NCI-H226 (cell line): ENCODE measurements at places on chromosomes 11 and 22.

GRCh38 chr11:81059356-81059755, 1618.5 kb upstream of the TENM4 start:
- DNase-seq, result no peak

DNA sequence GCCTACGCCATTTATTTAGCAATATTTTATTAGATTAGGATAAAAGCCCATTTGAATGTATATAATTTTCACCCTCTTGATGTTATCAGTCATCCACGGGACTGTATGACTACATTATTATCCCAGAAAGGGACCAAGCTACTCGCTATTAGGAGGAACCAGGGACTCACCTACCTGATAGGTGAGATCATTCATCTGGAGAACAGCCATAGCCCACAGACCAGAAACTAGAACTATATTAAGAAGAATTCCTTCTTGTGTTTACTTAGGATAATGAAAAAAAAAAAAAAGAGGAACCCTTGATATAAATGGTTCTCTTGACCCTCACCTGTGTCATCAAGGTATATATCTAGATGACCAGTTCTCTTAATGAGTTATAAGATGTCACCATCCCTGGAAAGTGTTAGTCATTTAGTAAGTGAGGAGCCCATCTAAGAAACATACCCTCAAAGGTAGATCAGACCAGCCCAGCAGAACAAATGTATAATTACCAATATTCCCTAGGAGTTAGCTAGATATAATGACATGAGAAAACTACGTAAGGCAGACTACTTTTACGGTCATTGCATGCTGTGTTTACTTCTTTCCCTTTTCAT, 8.0 kb downstream of the SIK3 start:
- DNase-seq, result peak; percentile 50

DNA sequence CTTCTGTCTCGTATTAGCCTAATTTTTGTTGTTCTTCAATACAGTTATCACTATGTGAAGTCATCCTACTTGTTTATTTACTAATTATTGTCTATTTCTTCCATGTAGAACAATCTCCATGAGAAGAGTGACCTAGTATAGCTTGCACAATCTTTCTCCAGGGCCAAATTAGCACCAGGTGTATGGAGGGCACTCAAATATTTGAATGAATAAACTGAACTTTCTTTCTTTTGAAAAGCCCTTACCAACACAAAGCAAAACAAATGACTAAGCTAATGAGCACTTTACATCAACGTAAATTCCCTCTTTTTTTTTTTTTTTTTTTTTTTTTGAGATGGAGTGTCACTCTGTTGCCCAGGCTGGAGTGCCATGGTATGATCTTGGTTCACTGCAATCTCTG, 34.2 kb downstream of the ABTB2 start:
- DNase-seq, result no peak

- DNase-seq, result no peak
These were observed 62.0 kb upstream of the RASD2 start for GRCh38 chr22:35478633-35479107.

DNA sequence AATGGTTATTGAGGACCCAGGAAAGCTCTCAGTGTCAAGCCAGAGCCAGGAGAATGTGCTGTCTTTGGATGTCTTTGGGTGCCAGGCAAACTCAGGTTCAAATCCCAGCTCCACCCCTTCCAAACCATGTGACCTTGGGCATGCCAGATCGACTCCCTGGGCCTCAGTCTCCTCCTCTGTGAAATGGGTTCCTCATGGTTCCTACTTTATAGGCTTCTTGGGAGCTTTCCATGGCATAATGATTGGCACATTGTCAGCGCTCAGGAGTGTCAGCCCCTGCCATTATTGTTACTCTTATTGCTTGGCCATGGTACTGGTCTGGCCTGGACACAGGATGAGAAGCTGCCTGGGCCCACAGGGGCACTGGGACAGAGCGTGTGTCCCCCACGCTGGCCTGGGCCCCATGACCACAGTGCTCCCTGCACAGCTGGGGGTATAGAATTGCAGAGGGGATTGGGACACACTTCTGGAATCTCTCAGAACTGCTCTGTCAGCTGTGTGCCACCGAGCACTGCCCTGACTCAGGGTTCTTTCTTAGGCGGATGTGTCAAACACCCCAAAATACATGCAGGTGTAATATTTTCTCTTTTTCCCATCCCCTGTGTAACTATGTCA, 37.6 kb upstream of the CRYBB3 start:
- DNase-seq, result no peak

- no peak for DNase-seq
These were observed 18.3 kb upstream of the SHISAL1 start for GRCh38 chr22:44330744-44331660.

DNA sequence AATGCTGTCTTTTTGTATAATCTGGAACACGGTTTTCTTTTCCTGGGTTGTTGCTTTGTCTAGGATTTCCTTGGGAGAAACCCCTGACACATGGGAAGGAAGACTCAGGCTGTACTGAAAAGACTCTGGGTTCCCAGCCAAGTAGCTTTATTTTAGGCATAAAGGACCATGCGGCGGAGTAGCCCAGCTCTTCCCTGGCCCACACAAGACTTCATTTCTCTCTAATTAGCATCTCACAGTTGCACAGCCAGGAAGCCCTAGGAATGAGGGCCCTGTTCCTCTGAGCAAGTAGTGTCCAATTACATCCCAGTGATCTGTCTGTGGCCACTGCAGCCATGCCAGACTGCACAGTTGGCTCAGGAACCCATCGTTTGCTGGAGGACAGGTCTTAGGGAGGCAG, 319.5 kb downstream of the TENM4 start:
- DNase-seq, result no peak

- no peak for DNase-seq
These were observed 7.9 kb downstream of the CTR9 start for GRCh38 chr11:10758957-10759356.

- peak; percentile 9 for DNase-seq
These were observed 39.7 kb upstream of the MMP12 start for GRCh38 chr11:102914238-102915043.

DNA sequence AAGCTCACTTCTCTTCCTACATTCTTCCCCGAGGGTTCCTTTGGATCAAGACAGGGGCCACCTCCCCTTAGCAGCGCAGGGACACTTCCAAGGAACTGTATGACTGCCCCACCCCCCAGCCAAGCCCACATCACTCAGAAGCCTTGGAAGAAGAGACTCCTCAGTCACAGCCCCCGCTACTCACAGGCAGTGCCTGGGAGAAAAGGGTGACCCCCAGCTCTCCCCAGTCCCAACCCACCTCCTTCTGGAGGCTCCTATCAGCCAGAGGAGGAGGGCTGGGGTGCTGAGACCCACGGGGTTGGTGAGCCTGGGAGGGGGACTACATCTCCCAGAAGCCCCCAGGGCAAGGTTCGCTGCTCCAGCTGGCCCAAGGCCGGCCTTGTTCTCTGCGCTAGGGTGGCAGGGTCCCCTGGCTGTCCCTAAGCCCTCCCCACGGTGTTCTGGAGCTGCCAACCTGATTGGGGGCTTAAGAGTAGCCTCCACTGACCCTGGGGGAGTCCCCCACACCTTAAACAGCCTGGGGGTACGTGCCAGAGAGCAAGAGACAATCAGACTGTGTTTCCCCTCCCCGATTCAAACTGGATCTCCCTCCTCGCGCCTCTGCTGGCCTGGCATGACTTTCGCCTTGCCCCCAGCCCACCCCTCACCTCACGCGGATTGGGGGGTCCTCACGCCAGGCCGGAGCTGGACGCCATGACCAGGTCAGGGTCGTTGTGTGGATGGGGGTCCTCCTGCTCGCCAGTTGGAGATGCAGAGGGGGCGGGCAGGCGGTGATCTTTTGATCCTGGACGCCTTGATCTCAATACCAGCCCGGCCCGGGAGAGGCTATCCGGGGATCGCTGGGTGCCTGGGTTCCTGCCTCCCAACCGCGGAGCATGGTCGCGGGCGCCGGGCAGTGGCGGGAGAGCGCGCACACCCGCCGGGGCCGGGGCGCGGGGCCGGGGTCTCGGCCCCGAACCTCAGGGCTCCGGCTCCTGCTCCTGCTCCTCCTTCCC, 838 bp downstream of the BCL9L start:
- DNase-seq, result no peak

DNA sequence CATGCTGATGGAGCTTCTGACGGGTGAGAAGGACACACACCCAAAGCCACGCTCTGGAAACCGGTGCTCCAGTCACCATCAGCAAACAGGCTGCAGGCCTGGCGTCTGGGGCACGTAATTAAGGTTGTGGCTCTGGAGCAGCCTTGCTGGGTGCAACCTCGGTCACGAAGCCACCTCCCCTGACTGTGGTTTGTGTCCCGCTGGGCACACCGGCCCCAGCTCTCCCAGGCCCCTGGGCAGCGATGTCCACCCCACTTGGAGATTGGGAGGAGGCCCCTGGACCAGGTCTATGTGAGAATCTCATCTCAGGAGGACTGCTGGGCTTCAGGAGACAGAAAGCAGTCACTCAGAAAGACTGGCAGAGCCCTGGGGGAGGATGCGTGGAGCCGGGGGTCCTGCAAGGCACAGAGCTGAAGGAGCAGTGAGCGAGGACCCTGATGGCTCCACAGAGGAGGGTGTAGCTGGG, 631.6 kb downstream of the BRD1 start:
- no peak for DNase-seq

DNA sequence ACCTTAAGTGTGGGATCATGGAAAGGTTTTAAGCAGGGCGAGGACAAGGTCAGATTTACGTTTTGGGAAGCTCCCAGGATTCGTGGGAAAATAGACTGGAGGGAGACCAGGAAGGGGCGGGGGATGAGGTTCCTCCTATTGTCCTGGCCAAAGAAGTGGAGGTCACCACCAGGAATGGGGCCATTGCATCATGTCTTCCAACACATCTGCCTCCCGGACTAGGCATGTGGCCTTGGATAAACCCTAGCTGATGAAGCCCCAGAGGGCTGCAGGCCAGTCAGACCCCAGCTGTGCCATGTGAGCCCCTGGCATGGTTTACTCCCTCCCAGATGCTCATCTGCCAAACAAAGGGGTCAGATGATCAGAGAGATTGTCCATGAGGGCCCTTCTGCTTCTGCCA, 11.5 kb upstream of the YWHAH start:
- DNase-seq, result no peak

- DNase-seq, result no peak
These were observed 14.9 kb downstream of the KBTBD3 start for GRCh38 chr11:106061954-106062949.

GRCh38 chr11:32280339-32280738, 155.0 kb downstream of the WT1 start:
- no peak for DNase-seq

DNA sequence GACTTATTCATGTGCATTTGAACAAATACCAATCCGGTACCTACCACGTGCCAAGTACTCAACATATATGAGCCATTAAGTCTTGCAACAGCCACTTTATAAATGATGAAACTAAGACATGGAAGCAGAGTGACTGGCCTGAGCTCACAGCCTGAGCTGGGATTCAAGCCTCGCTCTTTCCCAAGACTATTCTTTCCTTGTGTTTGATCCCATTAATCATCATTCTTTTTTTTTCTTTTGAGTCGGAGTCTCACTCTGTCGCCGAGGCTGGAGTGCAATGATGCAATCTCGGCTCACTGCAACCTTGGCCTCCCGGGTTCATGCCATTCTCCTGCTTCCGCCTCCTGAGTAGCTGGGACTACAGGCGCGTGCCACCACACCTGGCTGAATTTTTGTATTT, 119.3 kb downstream of the ABTB2 start:
- DNase-seq, result peak; percentile 69

GRCh38 chr11:78284260-78284659, 95.5 kb downstream of the USP35 start:
- DNase-seq, result no peak

GRCh38 chr22:48691431-48691851, 1136.2 kb downstream of the BRD1 start:
- no peak for DNase-seq

DNA sequence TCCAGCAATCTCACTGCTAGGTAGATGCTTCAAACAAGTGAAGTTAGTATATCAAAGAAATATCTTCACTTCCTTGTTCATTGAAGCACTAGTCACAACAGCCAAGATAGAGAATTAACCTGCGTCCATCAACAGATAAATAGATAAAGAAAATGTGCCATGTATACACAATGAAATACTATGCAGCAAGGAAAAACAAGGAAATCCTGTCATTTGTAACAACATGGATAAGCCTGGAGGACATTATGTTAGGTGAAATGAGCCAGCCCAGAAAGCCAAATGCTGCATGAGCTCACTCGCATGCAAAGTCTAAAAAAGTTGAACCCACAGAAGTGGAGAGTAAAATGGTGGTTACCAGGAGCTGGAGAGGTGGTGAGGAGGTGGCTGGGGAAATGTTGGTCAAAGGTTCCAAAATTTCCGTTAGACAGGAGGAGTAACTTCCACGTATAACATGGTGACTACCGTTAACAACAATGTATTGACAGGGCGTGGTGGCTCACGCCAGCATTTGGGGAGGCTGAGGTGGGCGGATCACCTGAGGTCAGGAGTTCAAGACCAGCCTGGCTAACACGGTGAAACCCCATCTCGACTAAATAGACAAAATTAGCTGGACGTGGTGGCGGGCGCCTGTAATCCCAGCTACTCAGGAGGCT, 23.6 kb upstream of the CARS1 start:
- peak; percentile 26 for DNase-seq

- no peak for DNase-seq
These were observed 264.9 kb downstream of the BRD1 start for GRCh38 chr22:49562685-49563249.

- no peak for DNase-seq
These were observed 3.3 kb downstream of the RPLP2 start for GRCh38 chr11:813072-813455.

DNA sequence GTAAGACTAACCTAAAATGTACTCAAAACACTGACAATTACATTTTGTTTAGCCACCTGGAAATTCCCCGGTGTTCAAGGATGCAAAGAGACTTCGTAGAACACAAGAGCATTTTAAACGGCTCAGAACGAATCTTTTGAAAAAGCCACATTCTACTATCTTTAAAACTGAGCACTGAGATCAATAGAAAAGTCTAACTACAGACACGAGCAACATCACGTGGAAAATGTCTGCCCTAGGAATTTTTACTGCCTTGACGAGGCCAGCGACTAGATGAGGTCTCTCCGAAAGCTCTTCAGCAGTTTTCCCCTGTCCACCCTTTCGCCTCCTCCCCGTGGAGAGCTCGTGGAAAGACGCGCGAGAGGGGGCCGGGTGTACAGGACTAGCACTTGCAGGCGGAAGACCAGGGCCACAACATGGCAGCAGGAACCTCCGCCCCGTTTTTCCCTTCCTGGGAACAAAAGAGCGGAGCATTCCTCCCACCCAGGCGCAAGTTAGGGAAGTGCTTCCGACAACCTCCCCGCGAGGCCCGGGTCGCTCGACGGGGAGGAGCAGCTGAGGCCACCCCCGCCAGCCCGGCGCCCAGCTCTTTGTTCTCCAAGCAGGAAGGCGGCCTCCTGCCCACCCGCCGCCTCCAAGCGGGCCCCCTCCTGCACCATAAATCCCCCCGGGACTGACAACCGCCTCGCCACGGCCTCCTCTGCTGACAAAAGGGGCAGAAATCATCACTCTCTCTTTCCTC, 1.1 kb downstream of the EIF4G2 start:
- DNase-seq, result peak; percentile 36

- DNase-seq, result peak; percentile 48
These were observed 125.6 kb downstream of the AASDHPPT start for GRCh38 chr11:106202935-106203620.

- DNase-seq, result no peak
These were observed at the start of gene PHETA2 for GRCh38 chr22:42074132-42074811. Gene PHETA2 (plus strand): TSS chr22:42074248. CDS start chr22:42077294, 3,046 bp downstream.
